ENCODE measurements at places on chromosomes 12 and 14.

- no peak for DNase-seq
Measured at GRCh38 chr12:113929312-113929989, 36.7 kb downstream of the RBM19 start.

- DNase-seq = no peak
Measured at GRCh38 chr12:57016348-57016747, at the start of gene TAC3. TAC3 (minus strand) TSS chr12:57016529; CDS start chr12:57015797, 732 bp downstream.

- DNase-seq = peak; percentile 59
Measured at GRCh38 chr12:6866920-6867412, 365 bp upstream of the TPI1 start.

- no peak for DNase-seq
Measured at GRCh38 chr14:47328376-47328775, 347.0 kb downstream of the MDGA2 start.

- no peak for DNase-seq
Measured at GRCh38 chr12:111251058-111251730, 117.7 kb downstream of the PHETA1 start.

- DNase-seq = no peak
Measured at GRCh38 chr12:67804168-67804567, 155.6 kb downstream of the DYRK2 start.

DNA sequence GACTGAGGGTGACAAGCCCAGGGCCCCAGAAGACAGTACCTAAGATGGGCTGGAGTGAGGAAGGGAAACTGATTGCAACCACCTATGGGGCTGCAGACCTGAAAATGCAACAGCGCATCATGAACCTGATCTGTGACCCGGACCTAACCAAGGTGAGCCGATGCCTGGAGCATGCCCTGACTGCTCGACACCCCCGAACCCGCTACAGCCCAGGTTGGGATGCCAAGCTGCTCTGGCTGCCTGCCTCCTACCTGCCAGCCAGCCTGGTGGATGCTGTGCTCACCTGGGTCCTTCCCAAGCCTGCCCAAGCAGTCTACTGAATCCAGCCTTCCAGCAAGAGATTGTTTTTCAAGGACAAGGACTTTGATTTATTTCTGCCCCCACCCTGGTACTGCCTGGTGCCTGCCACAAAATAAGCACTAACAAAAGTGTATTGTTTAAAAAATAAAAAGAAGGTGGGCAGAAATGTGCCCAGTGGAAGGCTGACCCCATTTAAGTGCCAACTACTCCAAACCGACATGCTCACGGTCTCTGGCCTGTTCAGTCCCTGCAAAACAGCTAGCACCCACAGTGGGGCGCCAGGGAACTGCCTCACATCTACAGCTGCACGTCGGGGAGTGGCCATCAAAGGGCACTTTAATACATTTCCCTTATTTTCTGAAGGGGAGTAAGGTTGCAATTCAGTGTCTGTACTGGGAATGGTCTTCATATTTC, 4.2 kb downstream of the RDH5 start:
- DNase-seq = peak; percentile 52

DNA sequence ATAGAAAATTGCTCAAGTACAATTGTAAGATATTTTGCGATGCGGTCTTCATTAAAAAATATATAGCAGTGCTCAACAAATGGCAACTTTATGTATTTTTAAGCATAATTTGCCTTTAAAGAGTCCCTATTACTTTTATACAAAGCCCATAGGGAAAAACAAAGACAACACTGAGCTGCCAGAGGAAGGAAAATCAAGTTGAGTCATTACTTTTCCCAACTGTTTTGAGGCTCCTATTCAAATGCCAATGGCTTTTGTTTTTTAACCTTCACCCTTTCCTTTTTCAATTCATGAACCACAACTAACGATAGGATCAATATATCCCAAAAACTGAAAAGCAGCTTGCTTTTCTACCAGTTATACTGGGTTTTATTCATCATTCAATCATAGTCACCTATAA, 157.6 kb upstream of the PLEKHA5 start:
- no peak for DNase-seq

DNA sequence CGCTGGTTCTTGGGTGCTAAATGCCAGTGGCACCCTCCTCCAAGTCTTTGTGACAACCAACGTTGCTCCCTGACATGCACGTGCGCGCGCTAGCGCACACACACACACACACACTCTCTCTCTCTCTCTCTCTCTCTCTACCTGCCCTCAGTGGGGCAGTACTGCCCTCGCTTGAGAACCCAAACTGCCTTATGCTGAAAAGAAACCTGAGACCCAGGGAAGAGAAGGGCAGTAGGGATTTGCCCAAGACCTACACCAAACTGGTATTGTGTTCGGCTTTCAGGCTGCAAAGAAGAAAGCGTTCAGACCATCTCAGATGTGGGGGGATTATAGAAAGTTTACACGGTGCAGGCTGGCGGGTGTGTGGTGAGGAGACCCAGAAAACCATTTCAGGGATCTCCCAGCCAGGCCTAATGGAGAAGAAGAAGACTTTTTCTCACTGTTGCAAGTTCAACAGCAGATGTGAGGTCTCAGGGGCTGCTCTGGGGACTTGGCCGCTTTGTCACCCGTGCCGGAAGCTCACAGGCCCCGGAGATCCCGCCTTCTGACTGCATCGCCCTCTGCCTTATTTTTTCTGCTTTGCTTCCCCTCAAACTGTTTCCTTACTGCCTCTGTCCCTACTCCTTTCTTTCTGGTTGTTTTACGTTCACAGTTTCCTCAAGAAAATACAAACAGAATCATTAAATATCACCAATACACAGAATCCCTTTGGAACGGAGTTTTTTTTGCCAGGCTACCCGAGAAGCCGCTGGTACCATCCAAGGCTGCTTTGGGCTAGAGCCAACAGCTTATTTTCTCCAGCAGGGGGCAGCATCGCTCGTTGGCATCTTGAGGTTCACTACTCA, 82.4 kb downstream of the PPM1A start:
- DNase-seq = peak; percentile 27

GRCh38 chr14:77083082-77083481, 15.0 kb upstream of the CIPC start:
- DNase-seq = no peak

GRCh38 chr12:34343766-34344165, 321.5 kb downstream of the ALG10 start:
- no peak for DNase-seq

DNA sequence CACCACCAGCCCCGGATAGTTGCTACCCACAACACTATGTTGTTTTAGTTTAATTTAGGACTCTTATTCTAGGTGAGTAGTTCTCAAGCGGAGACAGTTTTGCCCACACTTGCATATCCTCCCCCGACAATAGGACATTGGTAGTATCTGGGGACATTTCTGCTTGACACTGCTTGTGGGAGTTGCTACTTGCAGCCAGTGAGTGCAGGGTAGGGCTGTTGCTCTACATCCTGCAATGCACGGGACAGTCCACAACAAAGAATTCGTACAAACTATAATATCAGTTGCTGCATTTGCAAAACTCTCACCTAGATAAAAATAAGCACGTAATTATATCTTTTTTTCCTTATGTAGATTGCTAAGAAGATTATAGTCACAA, 111.8 kb upstream of the DNM1L start:
- DNase-seq = no peak
